ENCODE measurements at places on chromosomes 1 and 21.

DNA sequence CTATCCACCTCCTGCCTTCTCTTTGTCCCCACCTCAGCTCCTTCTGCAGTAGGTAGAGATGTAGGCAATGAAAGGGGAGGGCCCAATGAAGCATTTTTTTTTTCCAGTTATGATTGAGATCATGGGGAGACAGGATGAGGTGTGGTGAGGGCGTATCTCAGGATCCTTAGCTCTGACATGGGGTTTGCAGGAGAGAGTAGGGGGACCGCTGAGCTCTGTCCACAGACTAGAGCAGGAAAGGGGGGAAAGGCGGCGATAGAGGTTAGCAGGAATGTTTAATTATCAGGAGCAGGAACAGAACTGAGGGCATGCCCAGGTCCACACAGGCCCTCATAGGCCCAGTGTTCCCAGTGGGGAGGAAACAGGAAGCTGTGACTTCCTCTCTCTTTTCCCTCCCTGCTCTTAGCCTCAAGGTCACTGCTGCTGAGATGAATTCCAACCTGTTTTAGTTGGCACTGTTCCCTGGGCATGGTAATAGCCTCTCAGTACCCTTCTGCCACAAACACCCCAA lies 901 bp upstream of the RXFP4 start:
- DNase-seq: no peak

DNA sequence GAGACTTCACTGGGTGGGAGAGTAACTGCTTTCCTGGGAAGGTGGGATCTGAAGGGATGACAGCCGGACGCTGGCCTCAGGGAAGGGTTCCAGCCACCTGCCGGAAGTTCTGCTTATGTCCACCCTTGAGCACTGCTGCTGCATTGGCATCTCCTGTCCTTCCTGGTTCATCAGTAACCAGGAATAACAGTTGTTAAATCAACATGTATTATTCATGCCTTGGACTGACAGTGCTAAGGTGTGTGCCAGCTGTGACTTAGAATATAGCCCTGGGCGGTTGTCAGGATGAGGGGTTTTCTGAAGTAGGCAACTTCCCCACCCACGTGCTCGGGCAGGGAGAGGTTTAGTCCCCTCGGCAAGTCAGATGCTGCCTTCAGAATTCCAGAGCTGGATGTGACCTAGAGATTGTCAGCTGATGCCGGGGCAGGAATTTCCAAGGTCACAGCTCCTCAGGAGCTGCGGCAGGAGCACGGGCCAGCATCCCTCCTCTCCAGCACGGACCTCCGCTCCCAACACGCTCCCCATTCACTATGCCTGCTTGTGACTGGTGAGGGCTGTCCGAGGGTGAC lies 17.9 kb downstream of the CLDN14 start:
- DNase-seq: no peak

DNA sequence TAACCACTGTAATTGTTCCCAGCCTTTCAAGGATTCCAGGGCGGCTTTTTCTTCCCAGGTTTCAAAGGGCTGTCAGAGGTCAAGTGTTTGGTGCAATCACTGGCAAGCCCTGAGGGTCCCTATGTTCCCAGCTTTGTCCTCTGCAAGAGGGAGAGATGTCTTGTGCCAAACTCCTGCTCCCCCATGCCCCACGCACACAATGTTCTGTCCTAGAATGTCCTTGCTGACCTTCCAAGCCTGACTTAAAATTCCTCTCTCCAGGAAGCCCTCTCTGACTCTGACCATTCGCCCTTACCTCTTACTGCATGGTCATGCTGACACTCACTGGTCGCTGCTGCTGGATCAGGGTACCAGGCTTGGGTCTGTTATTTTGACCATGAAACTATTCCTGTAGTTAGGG lies 152.5 kb upstream of the KCND3 start:
- DNase-seq: no peak

DNA sequence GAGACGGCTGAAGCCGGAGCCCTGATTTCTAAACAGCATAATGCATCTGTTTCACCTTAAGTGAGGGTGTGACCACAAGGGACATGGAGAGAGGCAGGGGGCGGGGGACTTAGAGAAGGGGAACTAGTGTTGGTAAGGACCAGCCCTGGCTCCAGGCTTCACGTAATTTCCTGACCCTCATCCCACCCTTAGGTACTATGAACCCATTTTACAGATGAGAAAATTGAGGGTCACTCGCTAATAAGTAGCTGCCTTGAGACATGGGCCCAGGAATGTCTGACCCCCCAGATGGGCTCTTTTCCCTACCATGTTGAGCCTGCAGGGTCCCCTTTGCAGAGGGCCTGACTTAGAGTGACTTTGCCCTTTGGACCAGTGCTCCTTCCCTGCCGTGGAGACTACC lies 4.7 kb downstream of the EPHA8 start:
- no peak for DNase-seq

Measured in sigmoid colon (tissue), 7 donors.